Mesothelial cell of epicardium (in vitro differentiated cells): ENCODE measurements at places on chromosomes 13 and 19.
A peak's percentile ranks its signal among the peaks of the same experiment; 100 is the strongest.

DNA sequence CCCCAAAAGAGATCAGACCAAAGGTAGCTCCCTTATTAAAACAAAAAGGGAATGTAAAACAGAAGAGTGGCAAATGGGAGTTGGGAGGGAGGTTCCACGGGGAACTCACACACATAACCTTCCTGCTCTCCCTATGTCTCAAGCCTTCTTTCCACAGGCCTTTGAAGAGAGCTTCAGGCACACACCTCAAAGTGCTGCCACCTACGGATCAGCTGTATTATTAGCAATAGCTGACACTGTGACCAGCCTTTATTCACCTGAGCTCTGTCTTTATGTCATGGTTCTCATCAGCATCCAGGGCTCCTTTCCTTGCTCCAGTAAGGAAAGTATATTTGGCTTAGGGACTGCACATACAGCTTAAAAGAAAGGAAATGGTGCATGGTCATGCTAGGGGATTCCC is 11.3 kb downstream of the ZNF571 start:
- H3K36me3 ChIP-seq: peaks cover 64% of the 10 kb centered on the region
- H3K27me3 ChIP-seq: no peaks in the 10 kb centered on the region
- H3K4me1 ChIP-seq: no peaks in the 10 kb centered on the region
- H3K4me3 ChIP-seq: no peak overlapping the region
- DNase-seq: no peak

GRCh38 chr13:32940601-32941000 is 75.6 kb upstream of the KL start:
- DNase-seq: no peak
- H3K27ac ChIP-seq: peak overlapping the region; percentile 86
- H3K27me3 ChIP-seq: no peaks in the 10 kb centered on the region
- no peaks in the 10 kb centered on the region for H3K36me3 ChIP-seq

GRCh38 chr13:101717353-101717752 is 264.9 kb downstream of the ITGBL1 start:
- no peak overlapping the region for H3K27ac ChIP-seq
- no peaks in the 10 kb centered on the region for H3K36me3 ChIP-seq
- no peak overlapping the region for H3K4me3 ChIP-seq
- no peaks in the 10 kb centered on the region for H3K4me1 ChIP-seq
- DNase-seq: no peak

- H3K4me1 ChIP-seq: peaks cover 28% of the 10 kb centered on the region
- no peak for DNase-seq
- H3K27ac ChIP-seq: peak overlapping the region; percentile 93
- H3K36me3 ChIP-seq: no peaks in the 10 kb centered on the region
Measured at GRCh38 chr13:104357174-104357573, 1291.0 kb upstream of the SLC10A2 start.

GRCh38 chr19:3695986-3696659 is 4.1 kb downstream of the PIP5K1C start:
- peaks cover 10% of the 10 kb centered on the region for H3K36me3 ChIP-seq
- no peaks in the 10 kb centered on the region for H3K27me3 ChIP-seq
- DNase-seq: no peak
- H3K4me3 ChIP-seq: no peak overlapping the region
- no peak overlapping the region for H3K27ac ChIP-seq
- H3K4me1 ChIP-seq: peaks cover 15% of the 10 kb centered on the region

DNA sequence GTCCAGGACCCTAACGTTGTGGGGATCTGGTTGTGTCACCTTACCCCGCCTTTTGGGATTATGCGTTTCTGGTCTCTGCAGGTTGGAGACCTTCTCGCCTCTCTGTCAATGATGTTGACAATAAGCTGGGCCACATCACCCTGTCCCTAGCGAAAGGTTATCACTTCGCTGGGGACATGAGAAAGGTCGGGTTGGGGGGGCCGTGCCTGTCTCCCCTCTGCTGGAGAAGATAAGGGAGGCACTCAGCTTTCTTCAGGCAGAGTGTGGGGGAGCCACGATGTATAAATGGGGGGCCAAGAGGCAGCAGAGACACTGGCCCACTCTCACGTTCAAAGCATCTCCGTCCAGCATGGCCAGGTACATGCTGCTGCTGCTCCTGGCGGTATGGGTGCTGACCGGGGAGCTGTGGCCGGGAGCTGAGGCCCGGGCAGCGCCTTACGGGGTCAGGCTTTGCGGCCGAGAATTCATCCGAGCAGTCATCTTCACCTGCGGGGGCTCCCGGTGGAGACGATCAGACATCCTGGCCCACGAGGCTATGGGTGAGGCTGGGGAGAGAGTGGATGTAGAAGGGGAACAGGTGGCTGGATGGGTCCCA is at the start of gene RLN3:
Gene RLN3 (plus strand): TSS at position 293 of the 595 bp plus-strand sequence. CDS start 57 bp downstream, at position 350.
- H3K4me1 ChIP-seq: peaks cover 4% of the 10 kb centered on the region
- no peak for DNase-seq
- no peak within 1 kb of the TSS for H3K27ac ChIP-seq
- no peaks in the 10 kb centered on the region for H3K36me3 ChIP-seq
- H3K27me3 ChIP-seq: peaks cover 16% of the 10 kb centered on the region

GRCh38 chr13:23695196-23695595 is 125.0 kb downstream of the TNFRSF19 start:
- H3K36me3 ChIP-seq: no peaks in the 10 kb centered on the region
- H3K27me3 ChIP-seq: no peaks in the 10 kb centered on the region
- DNase-seq: no peak
- no peak overlapping the region for H3K27ac ChIP-seq
- no peak overlapping the region for H3K4me3 ChIP-seq
- H3K4me1 ChIP-seq: peaks cover 9% of the 10 kb centered on the region

DNA sequence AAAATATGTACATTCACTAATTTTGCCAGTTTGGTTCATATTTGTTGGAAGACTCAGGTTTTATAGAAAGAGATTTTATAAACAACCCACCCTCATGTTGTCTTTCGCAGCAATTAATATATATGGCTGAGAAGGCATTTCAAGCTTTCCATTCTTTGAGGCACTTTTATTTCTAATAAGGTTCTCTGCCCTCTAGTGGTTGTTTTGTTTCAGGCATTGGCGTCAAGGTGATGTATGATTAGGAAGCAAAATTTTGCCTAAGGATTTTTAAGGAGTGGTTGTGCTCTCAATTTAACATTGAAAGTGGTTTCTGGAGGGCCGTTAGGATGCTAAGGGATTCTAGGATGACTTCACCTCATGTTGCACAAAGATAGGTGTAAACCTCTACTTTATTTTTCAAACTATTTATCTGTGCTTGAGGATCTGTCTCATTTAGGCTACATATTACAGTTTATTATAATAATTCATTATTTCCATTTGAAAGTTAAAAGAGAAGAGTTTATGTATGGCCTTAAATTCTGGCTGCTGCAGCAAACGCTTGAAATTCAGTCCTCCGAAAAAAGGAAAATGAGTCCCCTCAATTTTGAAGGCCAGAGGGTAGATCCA is 35.9 kb downstream of the OXGR1 start:
- H3K4me1 ChIP-seq: no peaks in the 10 kb centered on the region
- H3K4me3 ChIP-seq: no peak overlapping the region
- H3K36me3 ChIP-seq: no peaks in the 10 kb centered on the region
- peaks cover 2% of the 10 kb centered on the region for H3K27me3 ChIP-seq
- no peak overlapping the region for H3K27ac ChIP-seq

- DNase-seq: no peak
- H3K27ac ChIP-seq: no peak overlapping the region
- H3K36me3 ChIP-seq: peaks cover 3% of the 10 kb centered on the region
- H3K27me3 ChIP-seq: peaks cover 7% of the 10 kb centered on the region
- H3K4me3 ChIP-seq: no peak overlapping the region
Measured at GRCh38 chr13:24135674-24136300, 24.7 kb upstream of the SPATA13 start.
